ENCODE measurements at places on chromosomes 3 and 15.
A peak's percentile ranks its signal among the peaks of the same experiment; 100 is the strongest.

DNA sequence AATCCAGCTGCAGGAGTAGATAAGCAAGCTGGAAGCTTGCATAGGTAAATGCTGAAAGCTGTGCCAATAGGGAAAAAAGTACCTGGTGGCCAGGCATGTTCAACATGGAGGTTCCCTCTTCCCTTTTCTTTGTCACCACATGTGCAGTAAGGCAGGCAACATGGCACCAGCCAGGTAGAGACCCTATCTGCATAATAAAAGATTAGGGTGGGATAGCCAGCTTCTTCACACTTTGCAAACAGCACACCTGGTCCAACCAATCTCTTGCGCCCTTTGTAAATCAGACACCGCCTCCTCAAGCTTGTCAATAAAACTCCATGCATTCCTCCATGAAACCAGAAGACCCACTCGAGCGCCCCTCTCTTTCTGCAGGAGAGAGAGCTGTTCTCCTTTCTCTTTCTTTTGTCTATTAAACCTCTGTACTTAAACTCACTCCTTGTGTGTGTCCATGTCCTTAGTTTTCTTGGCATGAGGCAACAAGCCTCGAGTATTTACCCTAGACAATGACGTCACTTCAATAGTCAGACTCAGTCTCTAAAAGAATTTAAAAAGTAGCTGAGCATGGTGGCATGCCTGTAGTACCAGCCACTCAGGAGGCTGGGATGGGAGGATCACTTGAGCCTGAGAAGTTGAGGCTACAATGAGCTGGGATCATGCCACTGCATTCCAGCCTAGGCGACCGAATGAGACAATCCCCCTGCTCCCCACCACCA is 256.3 kb downstream of the SCAPER start:
- DNase-seq = no peak

DNA sequence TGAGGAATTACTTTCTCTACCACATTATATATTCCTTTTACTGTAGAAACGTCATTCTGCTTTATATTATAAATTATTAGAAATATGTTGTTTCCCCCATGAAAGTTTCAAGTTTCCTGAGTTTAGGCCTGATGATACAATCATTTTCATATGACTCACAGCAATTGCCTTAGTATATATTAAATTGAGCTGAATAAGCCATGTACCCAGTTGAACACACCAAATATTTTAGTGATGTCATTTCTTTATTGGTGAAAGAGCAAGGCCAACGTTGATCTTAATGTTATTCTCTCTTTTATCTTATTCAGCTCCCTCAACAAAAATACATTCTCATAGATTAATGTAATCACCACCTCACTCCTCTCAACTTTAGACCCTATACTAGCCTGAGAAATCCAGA is 30.8 kb downstream of the B3GNT5 start:
- no peak for DNase-seq

DNA sequence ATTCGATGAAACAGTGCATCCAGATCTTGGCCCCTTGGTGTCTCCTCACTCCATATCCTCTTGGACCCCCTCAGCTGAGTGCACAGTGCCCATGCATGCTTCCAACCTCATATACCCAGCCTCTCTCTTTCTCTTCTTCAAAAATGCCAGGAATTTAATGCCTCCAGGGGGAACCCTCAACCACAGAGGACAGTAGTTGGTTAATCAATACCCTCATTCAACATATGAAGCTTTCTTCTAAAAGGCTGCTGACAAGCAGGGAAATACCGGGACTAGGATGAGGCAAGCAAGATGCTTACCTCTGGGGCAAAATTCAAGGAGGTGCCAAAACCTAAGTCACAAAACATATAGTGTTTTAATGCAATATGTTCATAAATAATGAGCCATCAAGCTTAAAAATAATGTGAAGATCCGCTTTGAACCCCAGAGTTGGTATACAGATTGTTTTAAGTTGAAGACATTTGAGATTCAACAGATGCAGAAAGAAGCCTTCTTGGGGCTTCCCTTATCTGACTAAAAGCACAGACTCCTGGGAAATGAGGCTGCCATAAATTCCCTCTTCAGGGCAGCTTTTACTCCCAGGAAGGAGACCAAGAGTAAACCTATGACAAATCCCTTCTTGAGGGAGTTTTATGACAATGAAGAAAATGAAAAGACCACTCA is 48.2 kb upstream of the FHIT start:
- no peak for DNase-seq

DNA sequence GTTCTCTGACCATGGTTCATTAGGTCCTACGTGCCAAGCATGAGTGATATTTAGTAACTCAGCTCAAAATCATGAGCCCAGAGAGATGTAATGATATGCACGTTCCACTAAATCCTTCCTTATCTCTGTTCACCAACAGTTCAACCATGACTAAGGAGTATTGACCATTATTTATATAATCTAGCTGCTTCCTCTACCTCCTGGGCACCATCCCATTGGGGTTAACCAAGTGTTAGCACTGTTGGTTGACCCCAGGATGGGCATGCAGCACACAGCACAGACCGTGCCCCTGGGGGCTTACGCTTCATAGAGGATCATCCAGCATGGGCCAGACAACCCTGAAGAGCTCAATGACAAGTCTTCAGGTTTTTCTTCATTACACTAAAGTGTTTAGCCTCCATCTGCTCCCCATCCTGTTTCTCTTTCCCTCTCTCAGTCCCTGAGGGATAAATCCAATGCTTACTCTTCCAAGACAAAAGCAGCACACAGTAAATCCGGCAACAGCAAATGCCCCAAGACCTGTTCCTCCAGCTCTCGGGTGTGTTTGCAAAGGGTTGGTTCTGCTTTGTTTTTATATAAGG is 10.4 kb downstream of the FAM174B start:
- no peak for DNase-seq

- no peak for DNase-seq
Observed at GRCh38 chr15:41970456-41970855, 1.9 kb downstream of the EHD4 start.

GRCh38 chr3:41418961-41419691 is 219.8 kb downstream of the CTNNB1 start:
- no peak for DNase-seq

GRCh38 chr3:182258538-182259177 is 534.6 kb upstream of the ATP11B start:
- DNase-seq = peak; percentile 88

GRCh38 chr15:69734699-69735098 is 282.1 kb downstream of the RPLP1 start:
- DNase-seq = peak; percentile 22

DNA sequence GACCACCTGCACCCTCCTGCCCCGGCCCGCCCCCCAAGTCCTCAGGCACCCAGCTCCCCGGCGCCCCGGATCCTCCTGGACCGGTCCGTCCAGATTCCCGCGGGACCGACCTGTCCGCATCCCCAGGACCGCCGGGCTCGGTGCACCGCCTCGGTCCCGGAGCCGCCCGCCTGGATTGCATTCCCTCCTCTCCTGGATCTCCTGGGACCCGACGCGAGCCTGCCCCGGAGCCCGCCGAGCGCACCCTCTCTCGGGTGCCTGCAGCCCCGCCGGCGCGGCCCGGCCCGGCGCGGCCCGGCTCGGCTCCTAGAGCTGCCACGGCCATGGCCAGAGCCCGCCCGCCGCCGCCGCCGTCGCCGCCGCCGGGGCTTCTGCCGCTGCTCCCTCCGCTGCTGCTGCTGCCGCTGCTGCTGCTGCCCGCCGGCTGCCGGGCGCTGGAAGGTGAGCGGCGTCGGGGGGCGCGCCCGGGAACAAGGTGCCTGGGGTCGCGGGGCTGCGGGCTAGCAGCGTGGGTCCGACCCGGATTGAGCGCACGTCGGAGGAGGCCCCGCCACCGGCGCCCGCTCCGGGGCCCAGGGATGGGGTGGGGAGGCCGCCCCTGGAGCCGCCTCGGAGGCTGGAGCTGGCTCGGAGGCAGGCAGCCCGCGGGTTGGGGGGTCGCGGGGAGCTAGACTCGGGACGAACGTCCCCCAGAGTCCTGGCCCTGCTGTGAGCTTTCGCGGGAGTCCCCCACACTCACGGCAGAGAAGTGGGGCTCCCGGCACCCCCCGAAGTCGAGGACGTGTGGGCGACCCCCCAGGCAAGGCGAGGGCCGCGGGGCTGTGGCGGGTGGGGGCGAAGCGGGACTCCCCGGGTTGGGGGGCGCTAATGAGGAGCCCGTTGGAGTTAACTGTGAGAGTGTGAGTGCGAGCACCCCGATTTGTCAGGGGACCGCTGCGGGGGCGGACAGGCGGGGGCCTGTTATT is 610 bp downstream of the EPHB3 start:
- peak; percentile 24 for DNase-seq

- DNase-seq = no peak
Observed at GRCh38 chr3:85979034-85979433, 1011.9 kb downstream of the VGLL3 start.

DNA sequence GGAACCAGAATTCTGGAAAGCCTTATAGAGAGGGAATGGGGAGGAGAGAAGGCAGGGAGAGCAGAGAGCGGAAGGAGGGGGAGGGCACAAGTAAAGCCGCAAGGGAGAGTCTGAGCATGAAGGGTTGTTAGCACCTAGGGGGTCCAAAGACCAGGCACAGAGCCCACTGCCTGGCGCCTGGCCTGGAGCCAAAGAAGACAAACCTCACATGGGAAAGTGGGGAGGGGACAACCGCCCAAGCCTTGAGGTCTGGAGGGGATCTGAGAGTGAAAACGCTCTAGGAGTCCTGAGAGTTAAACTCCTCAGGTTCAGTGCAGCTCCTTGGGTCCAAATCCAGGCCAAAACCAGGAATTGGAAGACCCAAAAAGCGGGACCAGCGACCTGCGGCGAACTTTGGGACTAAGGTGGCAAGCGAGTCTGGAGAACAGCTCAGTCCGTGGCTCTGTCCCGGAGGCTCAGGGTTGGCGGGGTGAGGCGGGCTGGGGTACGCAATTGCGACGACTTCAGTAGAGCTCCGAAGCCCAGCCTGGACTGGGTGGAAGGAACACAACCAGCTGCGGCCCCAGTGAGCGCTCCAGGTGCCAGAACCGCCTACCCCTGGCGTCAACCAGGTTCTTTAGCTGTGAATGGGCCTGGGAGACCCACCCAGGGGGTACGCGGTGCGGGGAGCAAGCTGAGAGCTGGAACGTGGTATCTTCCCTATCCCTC is 807 bp upstream of the INAFM2 start:
- DNase-seq = peak; percentile 1

Measured in NCI-H1105 treated with DMSO at 0.1 percent for 48 hours (cell line).